DMS153 (cell line): ENCODE measurements at places on chromosomes 7 and 10.
A peak's percentile ranks its signal among the peaks of the same experiment; 100 is the strongest.

DNA sequence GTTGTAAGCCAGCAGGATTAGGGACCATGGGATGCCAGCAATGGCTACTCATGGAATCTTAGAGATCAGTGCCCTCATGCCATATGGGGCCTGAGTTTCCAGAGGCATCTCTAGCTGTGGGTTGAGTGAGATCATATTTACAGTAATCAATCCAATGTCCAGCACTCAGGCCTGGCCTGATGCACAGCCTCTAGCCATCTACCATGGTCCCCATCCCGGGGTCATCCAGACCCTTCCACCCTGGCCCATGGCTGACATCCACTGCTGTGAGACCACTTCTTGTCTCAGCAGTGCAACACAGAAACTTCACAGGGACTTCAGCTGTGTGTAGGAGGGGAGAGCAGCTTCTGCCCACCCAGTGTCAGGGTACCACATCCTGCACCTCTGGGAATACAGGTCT lies 6.5 kb upstream of the ADCY1 start:
- no peak for DNase-seq

DNA sequence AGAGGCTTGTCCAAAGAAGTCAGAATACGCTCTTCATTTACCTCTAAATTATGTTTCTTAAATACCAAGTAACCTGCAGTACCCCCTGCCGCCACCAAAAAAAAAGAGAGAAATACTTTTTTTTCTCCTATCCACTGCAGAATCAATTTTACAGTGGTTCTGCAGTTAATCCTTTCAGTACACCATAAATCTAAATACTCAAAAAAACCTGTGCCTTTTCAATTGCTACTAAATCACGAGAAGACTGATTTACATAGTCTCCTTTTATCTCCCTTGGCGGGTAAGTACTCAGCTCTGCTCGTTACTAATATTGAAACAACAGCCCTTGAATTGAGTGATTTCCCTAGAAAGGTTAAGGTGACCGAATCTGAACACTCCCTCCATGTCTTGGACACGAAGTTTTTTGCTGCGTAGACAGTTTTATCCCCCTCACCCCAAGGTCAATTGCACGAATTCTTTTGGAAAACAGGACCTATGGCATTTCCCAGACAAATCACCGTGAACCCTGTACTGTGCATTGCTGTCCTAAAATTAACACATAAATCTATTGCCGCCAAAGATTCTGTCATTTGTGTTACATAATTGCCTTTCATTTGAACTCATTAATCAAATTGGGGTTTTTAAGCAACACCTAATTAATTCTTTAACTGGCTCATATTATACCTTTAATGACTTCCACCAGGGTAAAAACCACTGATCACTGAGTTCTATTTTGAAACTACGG lies 512 bp upstream of the VIM start:
- no peak for DNase-seq

DNA sequence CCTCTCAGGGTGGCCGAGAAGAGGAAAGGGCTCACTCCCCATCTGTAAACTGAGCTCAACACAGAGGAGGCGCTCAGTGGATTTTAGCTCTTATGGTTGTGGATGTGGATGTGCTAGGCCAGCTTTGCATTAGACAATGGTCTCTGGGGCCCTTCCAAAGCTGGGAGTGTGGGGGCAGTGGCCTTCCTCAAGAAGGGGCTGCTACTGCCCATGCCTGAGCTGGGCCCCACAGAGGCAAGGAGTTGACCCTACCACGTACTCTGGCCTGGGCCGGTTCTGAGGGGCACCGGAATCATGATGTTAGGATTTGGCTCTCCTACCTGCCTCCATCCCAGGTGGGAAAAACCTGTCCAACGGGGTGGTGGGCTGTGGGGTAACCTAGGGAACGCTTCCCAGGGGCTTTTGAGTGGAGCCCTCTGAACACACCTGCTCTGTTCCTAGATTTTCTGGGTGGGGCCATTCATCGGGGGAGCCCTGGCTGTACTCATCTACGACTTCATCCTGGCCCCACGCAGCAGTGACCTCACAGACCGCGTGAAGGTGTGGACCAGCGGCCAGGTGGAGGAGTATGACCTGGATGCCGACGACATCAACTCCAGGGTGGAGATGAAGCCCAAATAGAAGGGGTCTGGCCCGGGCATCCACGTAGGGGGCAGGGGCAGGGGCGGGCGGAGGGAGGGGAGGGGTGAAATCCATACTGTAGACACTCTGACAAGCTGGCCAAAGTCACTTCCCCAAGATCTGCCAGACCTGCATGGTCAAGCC lies 11.5 kb downstream of the AQP1 start:
- no peak for DNase-seq

- DNase-seq = no peak
These were observed 116.0 kb downstream of the CHN2 start for GRCh38 chr7:29310625-29311024.

- no peak for DNase-seq
These were observed 76.0 kb downstream of the ATXN7L1 start for GRCh38 chr7:105800442-105800841.

- no peak for DNase-seq
These were observed 50.9 kb downstream of the SGCE start for GRCh38 chr7:94605031-94605430.

GRCh38 chr7:98617051-98617959 lies at the start of gene NPTX2:
Gene NPTX2 (plus strand): TSS chr7:98617285. CDS start chr7:98617462, 177 bp downstream.
- DNase-seq = peak; percentile 75
